ENCODE measurements at places on chromosomes 7 and 10.

- DNase-seq: no peak
Measured at GRCh38 chr10:92965314-92965713, 95.3 kb upstream of the CYP26C1 start.

DNA sequence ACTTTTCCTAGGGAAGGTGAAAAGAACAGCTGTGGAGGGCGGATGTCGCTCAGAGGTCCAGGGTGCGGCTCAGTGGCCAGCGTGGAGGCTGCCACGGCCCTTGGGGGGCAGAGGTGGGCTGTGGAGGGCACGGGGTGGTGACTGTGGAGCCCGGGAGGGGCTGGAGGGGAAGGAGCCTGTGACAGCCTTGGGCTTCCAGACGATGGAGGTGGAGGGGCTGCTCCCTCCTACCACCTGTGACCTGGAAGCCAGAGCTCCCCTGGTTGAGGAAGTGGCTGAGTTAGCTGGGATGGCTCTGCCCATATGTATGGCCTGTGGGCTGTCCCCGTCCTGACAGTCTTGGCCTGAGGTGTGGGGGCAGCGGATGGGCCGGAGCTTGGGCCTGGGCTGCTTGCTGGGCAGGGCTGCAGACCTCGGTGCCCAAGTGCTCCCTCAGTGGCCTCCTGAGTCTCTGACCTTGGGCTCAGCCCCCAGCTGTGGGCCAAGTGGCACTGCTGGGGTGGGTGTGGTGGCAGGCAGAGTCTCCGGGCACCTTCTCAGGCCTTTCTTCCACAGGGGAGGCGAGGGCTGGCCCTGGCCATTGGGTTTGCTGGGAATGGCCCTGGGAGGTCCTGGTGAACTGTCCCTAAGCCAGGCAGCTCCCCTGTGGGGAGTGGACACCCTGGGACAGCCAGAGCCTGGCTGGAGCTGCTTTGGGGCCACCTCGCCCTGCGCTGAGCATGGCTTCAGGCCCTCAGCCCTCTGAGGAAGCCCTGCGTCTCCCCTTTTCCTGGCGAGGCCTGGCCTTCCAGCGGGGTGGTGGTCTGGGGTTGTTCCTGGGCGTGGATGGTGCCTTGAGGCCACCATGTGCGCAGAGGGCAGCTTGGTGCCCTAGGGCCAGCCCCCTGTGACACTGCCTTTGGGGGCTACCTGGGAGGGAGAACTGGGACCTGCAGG lies 3.9 kb downstream of the BRI3 start:
- no peak for DNase-seq

DNA sequence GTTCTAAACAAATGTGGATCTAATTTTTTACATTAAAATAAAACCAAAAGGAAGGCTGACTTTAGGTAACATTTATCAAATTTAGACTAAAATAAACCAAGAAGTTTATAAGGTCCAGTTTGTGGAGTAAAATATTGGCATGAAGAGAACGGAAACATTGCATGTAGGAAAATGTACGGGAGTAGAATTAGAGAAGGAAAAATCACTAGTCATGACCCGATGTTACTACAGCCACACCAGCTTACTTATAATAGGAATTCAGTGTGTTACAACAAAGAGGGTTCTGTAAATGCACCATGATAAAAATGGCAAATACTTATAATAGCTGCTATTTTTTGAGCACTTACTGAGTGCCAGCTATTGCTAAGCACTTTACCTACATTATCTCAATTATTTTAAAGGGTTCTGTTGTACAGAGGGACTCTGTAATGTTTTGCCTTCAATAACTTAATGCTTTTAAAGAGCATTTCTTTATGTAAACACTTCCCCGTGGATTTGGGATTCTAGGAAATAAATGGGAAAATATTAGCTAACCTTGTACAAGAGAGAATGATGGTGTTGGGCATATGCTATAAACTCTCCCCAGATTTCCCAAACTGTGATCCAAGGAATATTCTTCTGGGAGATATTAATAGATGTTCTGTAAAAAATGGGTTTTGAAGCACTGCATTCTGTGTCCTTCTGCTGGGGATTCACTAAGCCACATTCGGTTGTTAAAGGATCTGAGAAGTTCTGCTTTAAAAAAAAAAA lies 296.7 kb downstream of the BBS9 start:
- DNase-seq: no peak

DNA sequence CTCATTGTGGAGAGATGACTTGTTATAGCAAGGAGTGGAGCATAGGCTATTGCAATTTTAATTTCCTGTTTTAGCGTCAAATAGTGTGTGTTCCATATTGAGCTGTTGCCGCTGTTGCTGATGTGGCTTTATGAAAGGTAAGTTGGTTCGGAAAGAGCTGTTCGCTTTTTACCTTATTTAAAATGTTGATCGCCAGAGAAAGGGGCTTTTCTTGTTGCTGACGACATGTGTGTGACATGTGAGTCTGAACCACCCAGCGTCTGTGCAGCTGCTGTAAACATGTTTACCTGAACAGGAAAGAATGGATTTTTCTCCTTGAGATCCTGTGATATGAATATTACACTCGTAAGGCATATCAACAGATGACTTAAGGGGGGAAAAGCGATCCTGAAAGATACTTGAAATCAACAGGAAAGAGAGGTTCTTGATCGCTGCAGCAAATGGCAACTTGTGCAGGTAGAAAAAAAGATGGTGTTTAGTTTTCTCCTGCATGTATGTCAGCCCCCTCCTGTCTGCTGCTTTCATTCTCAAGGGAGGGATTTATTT lies 2.5 kb downstream of the ZEB1 start:
- peak; percentile 31 for DNase-seq

GRCh38 chr7:43196379-43196778 lies 83.9 kb downstream of the HECW1 start:
- no peak for DNase-seq

DNA sequence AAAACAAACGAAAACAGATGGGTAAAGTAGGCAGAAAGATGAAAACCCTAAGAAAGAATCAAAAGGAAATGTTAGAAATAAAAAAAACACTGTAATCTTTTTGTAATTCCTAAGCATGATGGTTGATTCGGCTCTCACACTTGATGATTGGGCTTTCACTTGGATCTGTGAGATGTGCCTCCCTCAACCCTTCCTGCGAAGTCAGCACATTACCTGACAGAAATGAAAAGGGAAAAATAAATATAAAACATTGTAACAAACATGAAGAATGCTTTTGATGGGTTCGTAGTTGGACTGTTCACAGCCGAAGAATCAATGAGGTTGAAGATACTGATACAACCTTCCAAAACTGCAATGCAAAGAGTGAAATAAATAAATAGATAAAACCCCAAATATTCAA lies 99.8 kb downstream of the AKR1D1 start:
- DNase-seq: no peak

- no peak for DNase-seq
Measured at GRCh38 chr7:155276800-155277375, 20.8 kb upstream of the INSIG1 start.

GRCh38 chr7:150514748-150515222 lies at the start of gene GIMAP7:
GIMAP7 (plus strand) TSS chr7:150514872; CDS start chr7:150519975, 5,103 bp downstream.
- DNase-seq: peak; percentile 86

DNA sequence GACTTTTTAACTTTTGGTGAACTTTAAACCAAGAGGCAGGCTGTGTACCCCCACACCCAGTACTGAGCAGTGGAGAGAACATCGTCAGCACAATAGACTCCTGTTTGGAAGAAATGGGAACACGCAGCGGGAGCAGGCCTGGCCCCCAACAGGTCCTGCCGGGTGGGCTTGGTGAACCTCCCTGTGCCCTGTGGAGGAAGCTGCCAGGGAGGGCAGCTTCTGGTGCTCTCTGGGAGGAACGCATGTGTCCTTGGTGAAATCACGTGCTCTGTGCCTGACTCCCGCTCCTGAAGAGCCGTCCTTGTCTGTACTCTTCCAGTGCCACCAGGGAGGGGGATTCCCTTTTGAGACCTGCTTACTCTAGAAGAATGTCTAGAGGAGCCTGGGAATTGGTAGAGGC lies 31.6 kb downstream of the CHAT start:
- DNase-seq: no peak

DNA sequence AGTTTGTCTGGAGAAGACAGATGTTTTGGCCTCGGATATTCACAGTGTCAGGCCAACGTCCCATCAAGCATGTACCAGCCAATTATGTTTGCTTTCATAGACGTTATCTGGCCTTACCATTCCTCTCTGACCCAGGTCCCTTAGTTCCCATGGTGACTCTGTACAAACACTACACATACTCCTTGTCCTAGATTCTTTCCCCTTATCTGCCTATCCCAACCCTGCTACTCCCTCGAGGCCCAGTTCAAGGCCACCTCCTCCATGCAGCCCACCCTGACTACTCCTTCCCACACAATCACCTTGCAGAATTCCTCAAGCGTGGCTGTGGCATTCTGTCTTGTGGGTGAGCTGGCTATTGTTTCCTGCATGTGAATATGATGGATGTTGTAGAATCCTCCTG lies 155.2 kb downstream of the PRKAG2 start:
- no peak for DNase-seq

DNA sequence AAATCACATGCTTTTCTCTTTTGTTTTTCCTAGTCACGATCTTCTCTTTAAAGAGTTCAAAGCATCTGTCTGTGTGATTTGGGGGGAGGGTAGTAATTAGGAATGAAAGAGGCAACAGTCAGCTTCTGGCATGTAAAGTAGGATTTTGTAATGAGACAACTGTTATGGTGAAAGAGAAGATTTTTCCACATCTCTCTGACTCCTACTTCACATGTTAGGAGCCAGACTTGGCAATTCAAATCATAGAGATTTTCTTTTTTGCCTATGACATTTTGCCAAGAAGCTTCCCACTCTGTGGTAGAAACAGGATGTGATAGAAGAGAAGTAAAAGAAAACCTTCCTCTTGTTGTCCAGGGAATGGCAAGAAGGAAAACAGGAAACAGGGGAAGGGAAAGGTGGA lies 38.3 kb upstream of the KLHL7 start:
- no peak for DNase-seq

- no peak for DNase-seq
Measured at GRCh38 chr7:70040970-70041766, 442.9 kb downstream of the AUTS2 start.
